H9 (cell line): ENCODE measurements at places on chromosomes 7 and 10.

DNA sequence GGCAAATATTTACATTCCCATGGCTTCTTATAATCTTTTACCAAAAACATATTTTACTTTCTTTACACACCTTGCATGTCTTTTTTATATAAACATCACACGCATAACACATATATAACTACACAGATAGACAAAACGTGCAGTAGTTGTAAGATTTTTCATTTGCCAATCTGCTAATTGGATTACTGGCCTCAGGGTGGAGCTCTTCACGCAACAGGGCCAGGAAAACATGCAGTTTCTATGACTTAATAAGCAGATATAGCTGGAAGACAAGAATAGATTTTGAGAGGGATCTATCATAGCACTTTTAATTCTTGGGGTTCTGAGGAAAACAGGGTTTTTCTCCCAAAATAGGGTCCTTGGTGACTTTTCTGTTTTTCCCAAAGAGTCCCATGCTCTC lies 12.7 kb downstream of the ACADSB start:
- no peak for DNase-seq

DNA sequence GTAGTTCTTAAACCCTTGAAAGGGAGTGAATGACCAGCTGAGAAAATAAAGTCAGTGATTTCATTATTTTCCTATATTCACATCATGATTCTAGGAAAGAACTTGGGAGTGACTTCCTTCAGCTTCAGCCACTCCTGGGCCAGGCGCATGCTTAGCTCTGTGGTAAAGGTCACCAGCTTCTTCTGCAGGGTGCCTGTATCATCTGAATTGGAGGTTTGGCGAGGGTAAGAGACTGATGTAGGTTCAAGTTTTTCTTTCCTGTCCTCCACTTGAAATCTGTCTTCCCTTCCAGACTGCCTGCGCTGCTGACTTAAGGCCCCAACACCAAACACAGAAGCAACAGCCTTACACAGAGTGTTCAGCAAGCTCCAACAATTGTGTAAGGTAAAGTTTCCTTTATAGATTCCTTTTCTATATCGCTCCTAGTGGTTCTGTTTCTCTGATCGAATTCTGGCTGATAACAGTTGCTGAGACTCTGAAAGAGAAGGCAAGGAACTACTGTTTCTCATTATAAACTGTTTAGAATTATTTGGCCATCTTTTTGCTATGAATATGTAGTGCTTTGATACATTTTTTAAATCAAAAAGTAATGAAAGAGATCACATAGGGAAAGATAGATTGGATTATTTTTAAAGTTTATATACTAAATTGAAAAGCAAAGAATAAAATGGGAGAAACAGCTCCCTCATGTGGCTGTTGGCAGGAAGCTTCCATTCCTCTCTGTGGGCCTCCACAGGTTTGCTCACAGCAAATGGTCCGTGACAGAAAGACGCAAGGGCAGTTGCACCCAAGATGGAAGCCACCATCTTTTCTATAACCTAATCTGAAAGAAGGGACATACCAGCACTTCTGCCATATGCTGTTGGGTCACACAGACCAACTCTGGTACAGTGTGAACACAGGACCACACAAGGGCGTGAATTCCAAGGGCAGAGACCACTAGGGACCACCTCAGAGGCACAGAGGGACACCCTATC lies 14.0 kb downstream of the GATAD1 start:
- peak; percentile 47 for DNase-seq

DNA sequence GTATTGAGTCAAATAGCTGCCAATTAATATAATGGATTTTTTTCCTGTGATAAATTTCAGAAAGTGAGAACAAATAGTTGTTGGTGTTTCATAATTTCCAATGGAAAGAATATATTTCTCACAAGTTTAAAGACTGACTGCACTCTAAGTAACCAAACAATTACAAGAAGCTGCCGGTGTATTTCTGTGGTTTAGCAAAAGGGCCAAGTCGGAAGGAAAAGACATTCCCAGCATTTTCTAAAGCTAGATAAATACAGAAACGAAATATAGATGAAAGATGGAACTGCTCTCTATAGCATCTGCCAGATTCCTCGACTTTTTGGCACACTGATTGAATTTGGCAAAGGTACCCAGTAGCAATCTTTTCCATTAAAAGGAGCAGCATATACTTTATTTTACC lies 92.7 kb upstream of the MKX start:
- DNase-seq, result no peak

- no peak for DNase-seq
Observed at GRCh38 chr7:132697003-132697402, 120.7 kb upstream of the PLXNA4 start.

DNA sequence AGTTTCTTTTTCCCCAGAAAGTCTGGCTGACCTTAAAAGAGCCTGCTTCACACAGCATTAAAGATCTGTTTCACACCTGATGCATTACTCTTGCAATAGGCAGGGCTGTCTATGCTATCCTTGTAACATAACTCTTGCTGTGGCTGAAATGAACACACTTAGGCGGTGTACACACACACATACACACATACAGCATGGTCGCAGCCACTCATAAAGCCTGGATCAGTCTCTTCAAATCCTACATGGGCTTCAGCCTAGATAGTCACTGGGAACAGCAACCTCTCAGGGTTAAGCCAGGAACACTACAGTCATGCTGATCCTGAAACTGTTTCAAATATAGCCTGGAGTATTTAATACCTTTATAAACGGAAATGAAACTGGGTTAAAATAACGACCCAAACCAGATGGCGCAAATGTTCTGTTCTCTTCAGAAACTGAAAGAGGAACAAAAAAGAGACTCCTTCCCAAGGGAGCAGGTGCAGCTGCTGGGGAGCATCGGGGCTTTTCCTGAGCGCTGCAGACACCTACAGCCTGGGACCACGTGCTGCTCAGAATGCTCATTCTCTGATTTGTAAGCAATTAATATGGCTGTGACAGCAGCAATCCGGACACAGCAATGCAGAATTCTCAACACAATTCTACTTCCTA lies 61.0 kb upstream of the SFMBT2 start:
- no peak for DNase-seq

DNA sequence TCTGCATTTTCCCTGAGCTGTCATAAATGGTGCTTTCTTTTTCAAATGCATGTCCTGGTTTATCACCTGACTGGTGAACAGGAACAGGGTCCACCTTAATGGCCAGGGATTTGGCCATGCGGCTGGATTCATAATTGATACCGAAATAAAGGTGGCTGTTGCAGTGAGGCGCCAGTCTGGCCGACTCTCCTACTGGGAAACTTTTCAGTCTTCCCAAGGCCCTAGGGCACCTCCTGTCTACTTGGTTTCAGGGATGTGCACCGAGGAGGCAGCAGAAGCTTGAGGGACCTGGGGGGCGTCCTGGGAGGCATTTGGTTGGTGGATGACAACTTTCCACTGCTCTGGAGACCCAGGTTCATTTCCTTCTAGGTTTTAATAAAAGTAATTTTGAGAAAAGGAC lies 46.4 kb upstream of the FIGNL1 start:
- DNase-seq, result no peak

DNA sequence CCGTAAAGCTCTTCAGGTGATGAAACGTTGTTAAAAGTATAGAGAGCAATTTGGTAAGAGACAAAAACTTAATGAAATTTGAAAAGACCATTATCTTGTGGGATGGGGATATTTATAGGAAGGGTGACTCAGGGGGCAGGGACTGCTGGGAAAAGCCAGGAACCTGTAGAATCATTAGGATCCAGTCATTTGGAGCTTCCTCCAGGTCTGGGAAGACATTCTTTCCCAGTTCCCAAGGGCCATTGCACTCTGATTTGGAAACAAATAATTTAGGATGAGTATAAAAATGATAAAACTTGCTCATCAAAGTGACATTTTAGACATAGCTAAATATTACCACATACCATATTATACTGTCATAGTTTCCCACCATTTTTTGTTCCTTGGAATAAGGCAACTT lies 143.9 kb downstream of the PFKFB3 start:
- DNase-seq, result no peak

- no peak for DNase-seq
Observed at GRCh38 chr7:30968747-30969603, 5.2 kb downstream of the GHRHR start.

DNA sequence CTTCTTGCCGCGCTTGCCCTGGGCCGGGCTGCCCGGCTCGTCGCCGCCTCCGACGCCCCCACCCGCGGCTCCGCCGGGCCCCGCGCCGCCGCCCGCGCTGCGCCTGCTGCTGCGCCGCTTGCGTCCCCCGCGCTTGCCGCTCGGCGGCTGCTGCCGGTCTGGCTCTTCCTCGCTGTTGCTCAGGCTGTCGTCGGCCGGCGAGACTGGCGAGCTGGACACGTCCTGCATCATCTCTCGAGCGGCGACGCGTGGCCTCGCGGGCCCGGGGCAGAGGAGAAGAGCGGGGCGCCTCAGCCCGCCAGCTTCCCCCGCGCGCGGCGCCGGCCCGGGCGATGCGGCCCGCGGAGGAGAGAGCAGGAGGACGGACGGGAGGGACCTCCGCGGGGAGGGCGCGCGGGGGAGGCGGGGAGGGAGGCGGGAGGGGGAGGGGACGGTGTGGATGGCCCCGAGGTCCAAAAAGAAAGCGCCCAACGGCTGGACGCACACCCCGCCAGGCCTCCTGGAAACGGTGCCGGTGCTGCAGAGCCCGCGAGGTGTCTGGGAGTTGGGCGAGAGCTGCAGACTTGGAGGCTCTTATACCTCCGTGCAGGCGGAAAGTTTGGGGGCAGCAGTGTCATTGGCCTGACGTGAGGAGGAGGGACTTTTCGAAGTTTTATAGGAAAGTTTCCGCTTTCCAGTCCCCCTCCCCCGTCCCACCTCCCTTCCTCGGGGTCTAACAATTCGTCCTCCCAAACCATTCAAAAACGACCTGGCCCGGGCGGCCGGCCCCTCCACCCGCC lies at the start of gene TWIST1:
TWIST1 (minus strand) TSS at position 546 of the 779 bp plus-strand sequence; CDS start at position 231, 315 bp downstream.
- DNase-seq, result peak; percentile 88

DNA sequence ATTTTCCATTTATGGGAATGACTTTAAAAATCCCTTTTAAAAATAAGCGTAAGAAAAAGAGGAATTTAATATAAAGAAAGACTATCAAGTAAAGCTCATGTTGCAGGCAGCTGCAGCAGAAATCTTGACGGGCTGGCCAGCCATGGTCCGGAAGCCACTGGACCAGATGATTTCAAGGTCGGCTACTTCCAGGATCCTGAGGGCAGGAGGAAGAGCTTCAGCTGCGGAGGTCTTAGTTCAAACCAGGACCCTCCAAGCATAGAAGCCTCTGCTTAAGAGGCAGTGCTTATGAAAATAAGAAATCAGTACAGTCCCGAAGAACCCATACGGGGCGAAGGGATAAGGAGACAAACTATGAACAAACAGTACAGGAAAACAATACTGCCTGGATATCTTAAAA lies 220.2 kb upstream of the CELF2 start:
- DNase-seq, result no peak
